Activated CD4-positive, alpha-beta memory T cell treated with anti-CD3 and anti-CD28 coated beads for 36 hours (primary cell): ENCODE measurements at places on chromosomes 13 and 19. TPM values are rescaled to one million over a fixed set of nuclear protein-coding genes. Genes with fewer than 3 reads are reported as not detected.

DNA sequence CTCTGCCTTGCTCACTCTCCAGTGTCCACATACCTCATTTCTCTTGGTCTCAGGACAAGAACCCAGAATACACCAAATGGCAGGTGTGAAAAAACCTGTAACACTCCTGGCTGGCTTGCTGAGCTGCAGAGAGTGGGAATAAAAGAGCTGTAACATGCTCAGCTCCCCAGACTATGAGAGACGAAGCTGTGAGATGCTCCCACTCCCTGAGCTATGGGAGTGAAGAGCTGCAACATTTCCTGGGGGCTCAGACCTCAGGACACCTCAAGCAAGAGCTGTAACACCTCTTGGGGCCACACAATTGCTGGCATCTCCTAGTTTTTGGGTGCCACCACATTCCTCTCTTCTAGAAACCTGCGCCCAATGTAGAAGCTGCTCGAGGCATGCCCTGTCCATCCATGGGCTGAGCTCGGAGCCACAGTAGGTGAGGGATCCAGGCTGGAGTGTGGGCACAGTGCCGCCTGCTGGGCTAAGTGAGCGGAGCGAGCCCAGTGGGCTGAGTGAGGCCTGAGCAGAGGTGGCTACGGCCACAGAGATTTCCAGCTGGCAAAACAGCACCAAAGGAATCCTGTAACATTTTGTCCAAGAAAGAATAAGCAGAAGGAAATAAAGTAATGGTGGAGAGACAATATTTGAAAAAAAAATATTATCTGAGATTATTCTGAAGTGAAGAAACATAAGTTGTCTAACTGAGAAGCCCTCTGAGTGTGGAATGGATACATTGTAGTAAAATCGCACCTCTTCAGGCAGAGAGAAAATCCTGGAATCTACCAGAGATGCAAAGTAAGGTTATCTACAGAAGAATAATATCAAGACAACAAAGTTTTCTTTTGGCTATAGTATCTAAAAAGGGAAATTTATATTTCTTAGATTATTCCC, 186.2 kb upstream of the PCDH9 start:
- no peak for DNase-seq

Gene FAM83E
- 2.2 TPM for total RNA-seq

DNA sequence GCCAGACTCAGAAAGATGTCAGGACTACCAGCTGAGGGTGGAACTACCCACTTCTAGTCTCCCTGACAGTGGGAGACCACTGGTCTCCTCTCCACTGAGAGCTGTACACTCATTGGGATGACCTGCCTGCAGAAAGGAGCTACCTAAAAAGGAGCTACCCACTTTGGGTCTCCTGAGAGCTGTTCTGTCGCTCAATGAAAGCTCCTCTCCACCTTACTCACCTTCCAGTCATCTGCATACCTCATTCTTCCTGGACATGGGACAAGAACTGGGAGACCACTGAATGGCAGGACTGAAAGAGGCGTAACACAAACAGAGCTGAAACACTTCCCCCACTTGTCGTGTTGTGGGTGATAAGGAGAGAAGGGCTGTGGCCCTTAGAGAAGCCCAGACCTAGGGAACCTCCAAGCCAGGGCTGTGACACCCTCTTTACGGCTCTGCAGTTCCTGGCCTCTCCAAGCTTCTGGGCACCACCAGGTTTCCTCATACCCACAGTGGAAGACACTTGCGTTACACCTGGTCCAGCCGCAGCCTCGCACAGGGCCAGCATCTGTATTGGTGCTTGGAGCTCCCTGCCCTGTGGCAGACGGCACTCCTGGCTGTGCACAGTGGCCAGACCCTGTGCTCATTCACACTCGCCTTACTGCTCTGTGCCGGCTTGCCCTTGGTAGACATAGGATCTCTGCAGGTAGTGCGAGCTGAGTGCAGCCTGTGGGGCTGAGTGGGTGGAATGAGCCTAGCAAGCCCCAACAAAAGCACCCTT, 54.9 kb upstream of the SLITRK6 start:
- DNase-seq = no peak

GRCh38 chr13:22223411-22223810, 552.5 kb downstream of the FGF9 start:
- no peak for DNase-seq

DNA sequence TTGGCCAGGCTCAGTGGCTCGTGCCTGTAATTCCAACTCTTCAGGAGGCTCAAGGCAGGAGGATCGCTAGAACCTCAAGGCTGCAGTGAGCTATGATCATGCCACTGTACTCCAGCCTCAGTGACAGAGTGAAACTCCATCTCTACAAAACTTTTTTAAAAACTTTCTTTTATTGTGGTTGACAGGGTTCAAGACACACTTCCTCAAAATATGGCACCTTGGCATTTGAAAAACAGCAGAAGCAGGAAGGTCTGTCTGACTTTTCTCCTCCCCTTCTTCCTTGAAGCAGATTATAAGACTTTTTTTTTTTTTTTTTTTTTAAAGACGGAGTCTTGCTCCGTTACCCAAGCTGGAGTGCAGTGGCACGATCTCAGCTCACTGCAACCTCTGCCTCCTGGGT, 100.3 kb downstream of the TM9SF2 start:
- no peak for DNase-seq

DNA sequence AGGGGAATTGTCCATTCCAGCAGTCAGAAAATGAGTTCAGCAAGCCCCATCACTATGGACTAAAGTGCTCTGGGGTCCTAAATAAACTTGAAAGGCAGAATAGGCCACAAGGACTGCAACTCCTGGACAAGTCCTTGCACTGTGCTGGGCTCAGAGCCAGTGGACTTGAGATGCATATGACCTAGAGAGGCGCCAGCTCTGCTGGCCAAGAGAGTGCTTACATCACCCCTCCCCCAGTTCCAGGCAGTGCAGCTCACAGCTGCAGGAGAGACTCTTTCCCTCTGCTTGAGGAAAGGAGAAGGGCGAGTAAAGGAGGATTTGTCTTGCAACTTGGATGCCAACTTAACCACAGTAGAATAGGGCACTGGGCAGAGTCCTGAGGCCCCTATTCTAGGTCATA, 109.5 kb upstream of the WASF3 start:
- no peak for DNase-seq

Gene DACH1
- total RNA-seq = not detected

DNA sequence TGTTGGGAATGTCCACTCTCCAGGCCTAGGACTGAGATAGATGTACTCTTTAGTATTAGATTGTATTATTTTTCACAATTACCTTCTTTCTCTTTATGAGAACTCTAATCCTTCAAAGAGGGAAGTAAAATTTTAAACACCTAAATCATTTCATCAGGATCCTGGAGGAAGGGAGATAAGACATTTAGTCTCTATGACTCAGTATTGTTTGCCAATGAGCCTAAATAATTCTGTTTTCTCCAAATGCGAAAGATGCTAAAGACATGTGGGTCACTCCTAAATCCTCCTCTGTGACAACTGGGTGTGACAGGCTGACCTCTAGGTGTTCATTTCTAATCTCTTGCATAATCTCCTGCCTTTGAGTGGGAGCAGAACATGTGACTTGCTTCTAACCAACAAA, 1736.6 kb upstream of the MIR17HG start:
- DNase-seq = no peak

DNA sequence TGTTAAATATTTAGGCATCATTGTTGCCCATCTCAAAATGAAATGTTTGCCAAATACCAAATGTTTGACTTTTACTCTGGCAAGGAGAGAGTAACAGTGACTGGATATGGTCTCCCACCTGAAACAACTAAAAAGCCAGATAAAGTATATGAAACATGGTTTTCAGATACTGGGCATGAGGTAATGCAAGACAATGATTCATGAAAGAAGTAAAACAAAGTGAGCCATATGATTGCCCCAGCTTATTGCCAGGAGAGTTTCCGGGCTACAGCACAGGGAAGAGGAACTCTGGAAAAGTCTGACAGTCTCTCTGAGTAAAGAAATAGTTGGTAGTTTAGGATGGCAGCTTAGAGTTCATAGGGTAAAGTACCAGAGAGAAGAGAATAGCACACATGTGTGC, 354.6 kb downstream of the DNAJC15 start:
- no peak for DNase-seq

- no peak for DNase-seq
These were observed 74.7 kb downstream of the MZT1 start for GRCh38 chr13:72652681-72653080.

Gene ZIC5
- not detected for total RNA-seq
